ENCODE measurements at places on chromosomes 1 and 21.

DNA sequence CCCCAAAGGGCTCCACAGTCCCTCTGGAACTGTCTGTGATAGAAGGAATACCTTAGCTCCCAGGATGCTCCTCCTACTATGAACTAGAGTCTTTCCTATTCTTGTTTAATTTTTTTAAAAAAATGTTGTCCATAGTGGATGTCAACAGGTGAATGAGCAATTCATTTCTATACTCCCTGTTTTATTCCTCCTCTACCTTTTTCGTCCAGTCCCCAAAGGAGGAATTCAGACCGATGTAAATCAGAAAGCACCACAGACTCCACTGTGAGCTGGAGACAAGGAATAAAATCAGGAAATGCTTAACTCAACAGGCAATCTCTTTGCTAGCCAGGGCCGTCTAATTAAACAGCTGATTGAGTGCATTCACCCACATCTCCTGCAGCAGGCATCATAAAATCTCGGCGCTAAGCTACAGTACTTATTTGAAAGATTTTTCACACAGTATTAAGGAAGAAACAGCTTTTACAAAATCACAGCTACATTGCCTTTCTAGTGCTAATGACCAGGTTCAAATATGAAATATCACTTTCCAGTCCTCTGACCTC lies 381.6 kb downstream of the SIPA1L2 start:
- no peak for DNase-seq

DNA sequence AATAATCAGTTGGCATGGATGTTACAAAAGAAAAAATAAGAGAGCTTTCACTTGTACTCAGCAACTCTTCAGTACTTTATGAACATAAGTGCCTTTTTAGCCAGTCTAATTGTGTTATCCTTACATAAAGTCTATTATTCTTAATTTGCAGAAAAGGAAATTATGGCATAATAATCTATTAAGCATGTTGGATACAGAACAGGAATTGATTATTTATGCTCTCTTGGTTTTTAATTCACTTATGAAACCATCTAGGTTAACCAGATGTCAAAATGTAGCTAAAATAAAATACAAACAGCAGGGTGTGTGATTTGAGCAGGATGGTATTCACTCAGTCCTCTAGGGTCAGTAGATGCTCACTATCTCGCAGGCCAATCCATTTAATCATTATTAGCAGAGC lies 79.7 kb downstream of the PLPPR5 start:
- DNase-seq = no peak

DNA sequence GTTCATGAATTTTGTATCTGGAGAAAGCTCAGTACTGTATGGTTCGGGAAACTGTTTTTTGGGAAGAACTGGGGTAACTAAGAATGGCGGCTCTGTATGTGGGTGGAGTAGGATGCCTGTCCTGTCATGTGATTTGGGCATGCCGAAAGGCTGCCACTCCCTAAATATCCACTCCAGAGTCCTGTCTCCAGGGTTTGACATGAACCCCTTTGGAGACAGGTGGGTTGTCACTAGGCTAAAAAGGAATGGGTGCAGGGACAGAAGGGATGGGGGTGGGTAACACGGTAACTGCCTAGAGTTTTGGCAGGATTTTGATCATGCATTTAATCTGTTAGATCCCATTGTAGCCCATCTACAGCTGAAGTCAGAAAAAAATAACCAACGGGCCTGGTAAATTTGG lies 150.1 kb downstream of the KCNJ6 start:
- no peak for DNase-seq

DNA sequence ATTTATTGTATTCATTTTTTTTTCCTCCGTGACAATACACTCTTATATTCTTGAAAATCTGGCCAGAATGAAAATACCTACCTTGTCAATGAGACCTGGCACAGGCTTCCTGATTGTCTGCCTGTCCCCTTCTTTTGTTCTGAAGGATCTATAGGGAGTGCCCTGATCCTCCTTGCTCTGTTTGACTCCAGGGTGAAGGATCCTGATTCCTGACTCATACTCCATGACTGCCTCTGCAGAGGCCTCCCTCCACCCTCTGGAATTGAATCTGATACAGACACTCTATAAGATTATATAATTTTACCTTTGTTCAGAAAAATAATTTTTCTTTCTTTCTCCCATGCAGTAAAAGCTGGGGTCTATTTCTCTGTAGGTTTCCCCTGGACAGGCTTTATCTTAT lies 116.2 kb downstream of the HMCN1 start:
- DNase-seq = no peak

GRCh38 chr1:16183179-16183578 lies 27.3 kb upstream of the EPHA2 start:
- no peak for DNase-seq

DNA sequence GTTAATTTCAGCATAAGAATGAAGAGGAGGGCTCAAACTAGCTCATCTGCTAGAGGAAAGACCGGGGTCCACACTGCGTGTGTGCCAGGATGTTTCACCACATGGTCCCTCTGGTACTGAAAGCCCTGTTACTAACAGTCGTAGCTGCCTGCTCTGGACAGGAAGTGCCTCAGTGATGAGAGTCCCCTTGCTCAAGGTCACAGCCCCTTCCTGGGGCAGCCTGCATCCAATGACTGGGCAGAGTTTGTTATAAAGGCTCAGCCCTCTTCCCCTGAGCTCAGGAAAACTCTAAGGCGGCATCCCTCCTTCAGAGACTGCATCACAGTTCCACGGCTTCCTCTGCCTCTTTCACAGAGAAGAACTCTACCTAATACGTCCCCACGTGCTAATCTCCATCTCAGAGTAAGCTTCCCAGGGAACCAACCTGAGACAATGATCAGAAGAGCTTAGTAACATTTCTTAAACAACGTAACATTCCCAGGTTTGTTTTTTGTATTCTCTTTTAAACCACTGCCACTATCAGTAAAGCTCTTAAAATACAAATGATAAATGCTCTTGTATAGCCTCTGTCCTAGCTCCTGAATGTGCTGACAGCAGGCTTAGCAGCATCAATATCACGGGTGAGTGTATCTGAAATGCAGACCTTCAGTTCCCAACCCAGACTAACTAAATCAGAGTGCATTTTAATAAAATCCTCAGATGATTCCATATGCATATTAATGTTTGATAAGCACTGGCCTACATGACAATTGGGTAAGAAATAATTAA lies 38.0 kb upstream of the ATP1A1 start:
- DNase-seq = no peak

DNA sequence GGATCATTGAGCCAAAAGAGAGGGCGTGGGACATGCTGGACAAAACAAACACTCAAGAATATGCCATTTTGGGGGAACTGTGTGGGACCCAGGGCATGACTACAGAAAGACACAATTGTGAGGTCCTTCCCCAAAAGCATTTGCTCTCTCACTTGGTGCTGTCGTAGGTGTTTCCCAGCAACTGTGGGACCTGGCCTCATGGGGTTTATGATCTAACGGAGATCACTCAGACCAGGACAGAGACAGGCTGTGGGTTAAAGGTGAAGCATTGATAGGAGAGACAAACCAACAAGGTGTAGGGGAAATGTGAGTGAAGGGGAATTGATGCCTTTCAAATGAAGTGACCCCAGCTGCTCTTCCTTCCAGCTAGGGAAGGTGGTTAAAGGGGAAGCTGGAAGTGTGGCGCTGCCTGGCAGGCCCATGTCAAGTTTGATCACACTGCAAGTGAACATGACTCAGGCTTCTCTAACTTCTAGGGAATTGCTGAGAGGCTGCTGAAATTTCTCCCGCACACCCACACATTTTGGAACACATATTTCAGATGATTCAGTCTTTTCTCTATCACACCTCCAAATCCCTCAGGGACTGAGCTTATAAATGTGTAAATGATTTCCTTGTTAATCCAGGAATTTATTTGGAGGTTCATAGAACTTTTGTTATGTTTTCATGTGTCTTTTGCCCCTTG lies 30.2 kb downstream of the TRAF5 start:
- no peak for DNase-seq

- DNase-seq = no peak
These were observed 2.9 kb downstream of the FLVCR1 start for GRCh38 chr1:212860713-212861581.

- no peak for DNase-seq
These were observed 109.6 kb downstream of the SLC45A1 start for GRCh38 chr1:8427493-8427892.

- DNase-seq = no peak
These were observed 13.8 kb downstream of the GALNT2 start for GRCh38 chr1:230080822-230081221.

DNA sequence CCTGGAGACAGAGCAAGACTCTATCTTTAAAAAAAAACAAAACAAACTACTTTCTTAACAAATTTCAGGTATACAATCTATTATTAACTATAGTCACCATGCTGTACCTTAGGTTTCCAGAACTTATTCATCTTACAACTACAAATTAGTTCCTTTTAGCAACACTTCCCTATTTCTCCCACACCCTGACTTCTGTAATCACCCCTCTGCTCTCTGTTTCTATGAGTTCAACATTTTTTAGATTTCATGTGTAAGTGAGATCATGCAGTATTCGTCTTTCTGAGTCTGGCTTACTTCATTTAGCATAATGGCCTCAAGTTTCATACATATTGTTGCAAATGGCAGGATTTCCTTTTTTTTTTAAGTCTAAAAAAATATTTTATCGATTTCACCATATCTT lies 77.9 kb upstream of the LPGAT1 start:
- DNase-seq = no peak

GRCh38 chr1:231678011-231678432 lies 51.4 kb downstream of the DISC1 start:
- DNase-seq = no peak

DNA sequence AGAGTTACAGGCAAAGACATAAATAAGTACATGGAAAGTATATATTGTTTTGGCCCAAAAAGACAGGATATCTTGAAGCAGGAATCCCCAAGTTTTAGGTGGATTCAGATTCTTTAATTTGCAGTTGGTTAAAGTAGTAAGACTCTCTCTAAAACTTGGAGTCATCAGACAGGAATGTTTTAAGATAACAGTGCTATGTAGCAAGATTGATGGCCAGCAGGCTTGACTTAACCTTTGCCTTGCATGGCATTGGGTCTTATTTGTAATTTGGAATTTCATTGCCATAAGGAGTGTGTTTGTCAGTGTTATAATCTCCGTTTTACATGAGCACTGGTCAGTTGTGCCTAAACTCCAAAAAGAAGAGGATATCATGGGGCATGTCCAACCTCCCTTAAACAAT lies 727.6 kb upstream of the CHRM3 start:
- no peak for DNase-seq

- peak; percentile 55 for DNase-seq
These were observed 5.2 kb downstream of the H6PD start for GRCh38 chr1:9239622-9240401.

- no peak for DNase-seq
These were observed 43.3 kb downstream of the IARS2 start for GRCh38 chr1:220137019-220137786.

GRCh38 chr1:196977278-196977677 lies at the start of gene CFHR5:
Gene CFHR5 (plus strand): TSS chr1:196977556. CDS start chr1:196977665, 109 bp downstream.
- no peak for DNase-seq

- no peak for DNase-seq
These were observed 79.5 kb upstream of the SLC45A1 start for GRCh38 chr1:8238141-8239038.

DNA sequence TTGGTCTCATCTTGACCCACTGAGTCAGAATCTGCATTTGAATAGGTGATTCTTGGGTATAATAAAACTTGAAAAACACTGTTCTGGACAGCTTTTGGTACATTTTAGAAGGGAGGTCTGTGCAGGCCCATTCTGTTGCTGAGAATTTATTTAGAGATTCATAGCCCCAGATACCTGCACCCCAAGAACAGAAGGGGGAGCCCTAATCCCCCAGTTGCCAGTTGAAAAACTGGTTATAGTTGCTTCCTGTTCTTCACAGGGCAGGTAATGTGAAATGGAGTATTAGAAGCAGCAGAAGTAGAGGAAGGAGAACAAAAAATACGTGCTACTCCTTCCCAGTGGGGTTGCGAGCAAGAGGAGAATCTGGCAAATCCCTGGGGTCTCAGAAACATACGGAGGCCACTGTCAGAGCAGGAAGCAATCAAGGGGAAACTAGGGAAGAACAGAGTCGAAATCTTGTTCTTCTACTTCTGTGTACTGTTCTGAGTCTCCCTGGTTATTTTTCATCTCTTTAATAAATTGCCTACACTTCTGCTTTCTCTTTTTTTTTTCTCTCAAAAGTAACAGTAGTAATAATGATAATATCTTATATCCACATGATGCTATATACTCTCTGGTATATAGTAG lies 4.6 kb upstream of the CLCA2 start:
- DNase-seq = no peak

GRCh38 chr1:32125313-32125712 lies 17.5 kb downstream of the KPNA6 start:
- DNase-seq = no peak

- no peak for DNase-seq
These were observed 4.2 kb downstream of the CADM3 start for GRCh38 chr1:159175571-159175970.

- DNase-seq = no peak
These were observed 16.8 kb downstream of the RRP1 start for GRCh38 chr21:43806017-43806710.

DNA sequence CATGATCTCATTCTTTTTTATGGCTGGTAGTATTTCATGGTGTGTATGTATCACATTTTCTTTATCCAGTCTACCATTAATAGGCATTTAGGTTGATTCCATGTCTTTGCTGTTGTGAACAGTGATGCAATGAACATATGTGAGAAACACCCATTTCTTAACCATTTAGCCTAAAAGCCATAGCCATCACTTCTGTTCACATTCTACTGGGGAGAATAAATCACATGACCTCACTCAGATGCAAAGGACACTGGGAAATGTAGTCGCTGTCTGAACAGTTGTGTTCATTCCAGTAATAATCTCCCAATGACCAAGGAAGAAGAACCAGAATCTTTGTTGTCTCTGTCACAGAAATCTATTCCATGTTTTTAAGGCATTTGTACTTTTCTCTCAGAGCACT lies 15.1 kb upstream of the PLA2G2E start:
- no peak for DNase-seq

GRCh38 chr1:78676347-78676982 lies 26.8 kb downstream of the IFI44 start:
- peak; percentile 6 for DNase-seq

- no peak for DNase-seq
These were observed 194.8 kb upstream of the HMCN1 start for GRCh38 chr1:185539277-185539943.

- DNase-seq = no peak
These were observed 82.8 kb upstream of the CD34 start for GRCh38 chr1:207993477-207994445.

GRCh38 chr1:63316598-63316983 lies 5.8 kb upstream of the FOXD3 start:
- DNase-seq = no peak

GRCh38 chr1:50665413-50665812 lies 242.2 kb upstream of the DMRTA2 start:
- DNase-seq = no peak

GRCh38 chr1:93699049-93699384 lies 17.4 kb upstream of the BCAR3 start:
- DNase-seq = no peak

DNA sequence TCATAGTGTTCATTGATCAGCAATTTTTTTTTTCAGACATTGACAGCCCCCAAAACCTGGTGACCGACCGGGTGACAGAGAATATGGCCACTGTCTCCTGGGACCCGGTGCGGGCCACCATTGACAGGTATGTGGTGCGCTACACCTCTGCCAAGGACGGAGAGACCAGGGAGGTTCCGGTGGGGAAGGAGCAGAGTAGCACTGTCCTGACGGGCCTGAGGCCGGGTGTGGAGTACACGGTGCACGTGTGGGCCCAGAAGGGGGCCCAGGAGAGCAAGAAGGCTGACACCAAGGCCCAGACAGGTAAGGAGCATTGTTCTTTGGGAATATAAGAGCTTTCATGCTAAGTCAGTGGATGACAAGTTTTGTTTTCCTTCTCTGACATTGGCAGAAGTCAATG lies 49.3 kb downstream of the TNN start:
- DNase-seq = no peak

GRCh38 chr1:9181176-9181906 lies 52.4 kb upstream of the GPR157 start:
- peak; percentile 90 for DNase-seq
